ENCODE measurements at places on chromosomes 16 and 17.

DNA sequence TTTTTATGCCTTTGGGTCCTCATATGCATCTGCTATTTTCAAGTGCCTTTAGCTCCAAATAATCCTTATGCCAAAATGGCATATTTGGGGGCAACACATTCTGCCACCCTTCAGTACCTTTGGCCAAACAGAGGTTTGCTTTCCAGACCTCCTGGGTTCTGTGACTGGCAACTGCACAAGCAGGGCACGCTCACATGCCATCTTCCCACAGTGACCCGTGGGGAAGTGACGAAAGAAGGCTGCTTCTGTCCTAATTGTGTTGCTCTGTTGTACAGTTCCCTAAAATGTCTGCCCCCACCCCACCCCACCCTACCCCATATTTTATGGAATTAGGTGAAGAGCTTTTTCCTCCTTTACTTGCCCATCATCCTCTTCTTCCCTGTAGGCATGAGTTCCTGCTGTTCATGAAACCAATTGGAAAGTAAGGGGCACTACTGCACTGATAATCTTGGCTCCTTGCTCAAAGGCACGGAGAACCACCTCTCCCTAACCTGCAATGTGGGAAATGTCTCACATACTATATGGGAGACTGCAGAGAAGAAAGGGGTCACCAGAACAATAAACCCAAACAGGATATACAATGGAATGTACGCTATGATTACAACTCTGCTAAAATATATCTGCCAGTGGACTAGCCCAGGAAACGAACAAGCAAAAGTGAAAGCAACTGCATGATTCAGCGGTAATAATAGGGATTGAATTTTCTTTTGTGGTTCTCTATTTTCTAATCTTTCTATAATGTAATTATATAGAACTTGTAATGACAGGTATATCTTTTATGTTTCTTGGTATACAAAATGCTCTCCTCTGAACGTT lies 3.3 kb upstream of the SLFN12L start:
- DNase-seq = peak; percentile 59

GRCh38 chr17:17385491-17385890 lies 82.3 kb downstream of the NT5M start:
- DNase-seq = no peak

- DNase-seq = no peak
These were observed 9.3 kb downstream of the JUP start for GRCh38 chr17:41777157-41777573.

DNA sequence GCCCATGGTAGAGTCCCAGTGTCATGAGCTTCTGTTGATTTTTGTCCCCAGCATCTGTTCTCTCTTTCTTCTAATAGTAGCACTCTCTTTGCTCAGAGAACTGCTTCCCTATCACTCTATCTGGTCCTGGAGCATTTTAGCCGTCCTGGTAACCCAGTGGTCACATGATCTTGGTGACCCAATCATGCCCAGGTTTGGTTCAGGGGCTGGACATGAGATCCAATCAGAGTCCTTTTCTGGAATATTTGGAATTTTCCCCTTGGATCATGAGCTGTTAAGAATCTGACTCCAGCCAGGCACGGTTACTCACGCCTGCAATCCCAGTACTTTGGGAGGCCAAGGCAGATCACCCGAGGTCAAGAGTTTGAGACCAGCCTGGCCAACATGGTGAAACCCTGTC lies 197.0 kb downstream of the RAB11FIP4 start:
- no peak for DNase-seq

- no peak for DNase-seq
These were observed 420.1 kb downstream of the CDH8 start for GRCh38 chr16:61616088-61616487.

DNA sequence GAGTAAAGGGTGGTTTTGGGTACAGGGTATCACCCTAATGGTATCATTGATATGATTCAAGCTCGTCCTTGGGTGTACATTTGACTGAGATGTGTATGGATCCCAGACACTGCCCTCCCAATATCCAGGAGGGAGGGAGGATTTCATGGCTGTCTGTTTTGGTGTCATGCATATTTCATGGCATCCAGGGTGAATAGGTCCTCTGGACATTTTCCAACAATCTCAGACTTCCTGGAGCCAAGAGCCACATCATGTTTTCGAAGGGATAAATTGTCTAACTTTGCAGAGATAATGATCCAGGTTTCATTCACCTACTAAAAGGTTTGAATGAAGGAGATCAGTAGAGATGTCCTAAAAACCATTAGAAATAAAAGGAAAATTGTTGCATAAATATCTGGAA lies 431.9 kb downstream of the SHISA9 start:
- DNase-seq = no peak

- no peak for DNase-seq
These were observed 8.4 kb downstream of the DEXI start for GRCh38 chr16:10933865-10934264.

DNA sequence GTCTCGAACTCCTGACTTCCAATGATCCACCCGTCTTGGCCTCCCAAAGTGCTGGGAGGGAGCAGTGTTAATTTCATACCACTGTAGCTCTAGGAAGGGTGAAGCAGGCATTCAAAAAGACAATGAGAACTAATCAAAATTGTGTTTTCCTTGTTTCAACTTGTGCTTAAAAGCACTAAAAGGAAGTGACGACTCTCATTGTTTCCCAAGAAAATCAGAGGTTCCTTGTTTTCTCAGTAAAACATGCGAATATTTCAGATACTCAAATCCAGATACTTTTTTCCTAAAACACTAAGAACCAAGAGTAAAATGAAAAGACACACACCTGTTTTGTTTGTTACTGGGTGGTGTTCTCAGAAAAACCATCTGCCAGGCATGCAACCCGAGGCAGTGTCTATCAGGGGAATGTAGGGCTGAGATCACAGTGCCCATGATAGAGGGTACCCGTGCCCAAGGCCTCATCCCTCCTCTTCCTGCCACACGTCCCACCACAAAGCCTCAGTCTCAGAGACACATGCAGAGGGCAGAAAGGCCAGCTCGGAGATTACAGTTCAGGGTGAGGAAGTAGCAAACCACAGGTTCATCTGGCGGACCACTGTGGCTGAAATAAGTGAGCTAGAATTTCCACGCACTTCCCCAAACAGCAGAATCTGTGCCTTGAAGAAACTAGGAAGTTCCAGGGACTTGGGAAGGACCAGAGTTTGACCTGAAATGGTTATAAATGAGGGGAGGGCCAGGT lies 33.7 kb downstream of the GINS3 start:
- peak; percentile 19 for DNase-seq

GRCh38 chr17:64747938-64748540 lies 85.9 kb upstream of the SMURF2 start:
- no peak for DNase-seq

DNA sequence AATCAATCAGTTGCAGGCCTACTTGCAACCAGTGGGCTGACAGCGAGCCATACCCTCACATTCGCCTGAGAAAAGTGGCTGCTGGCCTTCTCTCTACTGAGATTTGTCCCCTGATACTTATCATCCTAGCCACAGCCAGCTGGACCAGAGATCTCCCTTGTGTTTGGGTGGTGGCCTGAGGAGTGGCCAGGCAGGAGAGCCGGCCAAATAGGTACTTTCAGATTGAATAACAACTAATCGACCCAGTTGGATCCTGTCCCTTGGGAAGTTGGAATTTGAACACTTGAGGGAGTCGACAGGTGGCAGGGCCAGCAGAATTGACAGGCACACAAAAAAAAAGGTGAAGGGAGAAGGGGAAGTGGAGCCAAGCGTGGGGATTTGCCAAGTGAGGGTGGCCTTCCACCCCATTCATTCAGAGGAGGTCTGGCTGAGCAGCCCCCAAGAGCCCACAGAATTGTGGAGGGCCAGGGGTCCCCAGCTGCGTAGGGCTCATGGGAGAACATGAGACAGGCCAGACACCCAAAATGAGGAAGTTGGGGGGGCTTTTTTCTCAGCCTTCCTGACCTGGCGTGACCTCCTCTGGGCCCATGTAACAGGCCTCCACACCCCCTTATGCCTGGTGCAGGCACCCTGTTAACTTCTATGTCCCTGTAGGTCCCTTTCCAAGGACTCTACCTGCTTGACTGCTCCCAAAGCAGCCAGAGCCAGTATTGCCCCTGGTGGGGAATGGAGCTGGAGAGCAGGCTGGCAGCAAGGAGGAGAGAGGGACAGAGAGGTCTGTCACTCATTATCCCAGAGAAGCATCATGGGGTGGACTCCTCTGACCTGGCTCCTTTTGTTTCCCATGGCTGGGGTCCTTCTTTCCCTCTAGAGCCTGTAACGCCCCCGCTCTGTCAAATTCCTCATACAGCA lies 2.9 kb upstream of the RANGRF start:
- no peak for DNase-seq

DNA sequence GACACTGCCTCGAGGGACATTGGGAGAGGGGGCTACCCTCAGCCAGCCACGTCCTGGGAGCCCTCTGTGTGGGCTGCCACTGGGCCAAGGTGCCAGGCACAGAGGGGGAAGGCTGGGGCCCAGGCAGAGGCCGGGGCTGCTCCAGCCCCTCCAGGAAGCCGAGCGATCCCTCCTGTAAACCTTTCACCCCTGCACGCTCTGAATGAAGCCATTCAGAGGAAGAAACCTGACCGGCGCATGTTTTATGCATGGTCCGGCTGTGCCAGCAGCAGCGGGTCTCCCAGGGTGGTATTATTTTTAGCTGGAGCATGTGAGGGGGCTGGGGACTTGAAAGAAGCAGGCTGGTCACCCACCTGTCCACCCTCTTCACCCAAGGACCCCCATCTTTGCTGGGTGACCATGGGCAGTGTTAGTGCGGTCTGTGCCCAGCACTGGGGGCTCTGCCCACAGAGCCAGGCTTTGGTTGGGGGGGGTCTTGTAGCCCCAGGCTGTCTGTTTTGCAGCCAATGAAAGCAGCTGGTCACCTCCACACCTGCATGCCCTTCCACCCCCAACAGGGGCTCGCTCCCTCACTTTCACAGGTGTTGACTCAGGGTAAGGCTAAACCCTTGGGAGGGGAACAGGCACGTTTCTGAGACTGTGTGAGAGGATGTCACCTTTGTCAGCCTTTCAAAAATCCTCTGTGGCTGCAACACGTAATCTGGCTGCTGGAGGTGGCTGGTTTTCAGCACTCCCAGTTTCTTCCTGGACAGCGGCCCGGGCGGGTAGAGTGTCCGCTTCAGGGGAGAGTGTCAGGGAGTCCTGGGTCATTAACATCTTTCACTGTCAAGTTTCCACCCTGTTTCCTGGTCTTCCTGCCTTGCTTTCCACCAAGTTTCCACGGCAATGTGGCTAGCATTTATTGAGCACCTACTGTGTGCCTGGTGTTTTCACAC lies 77.1 kb upstream of the BRD7 start:
- no peak for DNase-seq

DNA sequence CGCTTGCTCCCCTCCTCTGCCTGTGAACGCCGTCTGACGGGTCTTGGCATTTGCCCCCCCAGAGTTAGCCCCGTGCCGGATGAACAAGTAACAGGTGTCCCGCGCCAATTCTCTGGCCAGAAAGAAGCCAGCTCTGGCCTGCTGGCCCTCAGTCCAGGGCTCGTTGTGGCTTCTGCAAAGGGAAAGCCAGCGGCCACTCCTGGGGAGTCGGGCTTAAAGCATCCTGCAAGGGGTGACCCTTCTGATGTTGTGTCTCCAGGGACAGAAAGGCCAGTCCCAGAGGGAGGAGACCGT lies 18.4 kb upstream of the OSGIN1 start:
- DNase-seq = no peak

DNA sequence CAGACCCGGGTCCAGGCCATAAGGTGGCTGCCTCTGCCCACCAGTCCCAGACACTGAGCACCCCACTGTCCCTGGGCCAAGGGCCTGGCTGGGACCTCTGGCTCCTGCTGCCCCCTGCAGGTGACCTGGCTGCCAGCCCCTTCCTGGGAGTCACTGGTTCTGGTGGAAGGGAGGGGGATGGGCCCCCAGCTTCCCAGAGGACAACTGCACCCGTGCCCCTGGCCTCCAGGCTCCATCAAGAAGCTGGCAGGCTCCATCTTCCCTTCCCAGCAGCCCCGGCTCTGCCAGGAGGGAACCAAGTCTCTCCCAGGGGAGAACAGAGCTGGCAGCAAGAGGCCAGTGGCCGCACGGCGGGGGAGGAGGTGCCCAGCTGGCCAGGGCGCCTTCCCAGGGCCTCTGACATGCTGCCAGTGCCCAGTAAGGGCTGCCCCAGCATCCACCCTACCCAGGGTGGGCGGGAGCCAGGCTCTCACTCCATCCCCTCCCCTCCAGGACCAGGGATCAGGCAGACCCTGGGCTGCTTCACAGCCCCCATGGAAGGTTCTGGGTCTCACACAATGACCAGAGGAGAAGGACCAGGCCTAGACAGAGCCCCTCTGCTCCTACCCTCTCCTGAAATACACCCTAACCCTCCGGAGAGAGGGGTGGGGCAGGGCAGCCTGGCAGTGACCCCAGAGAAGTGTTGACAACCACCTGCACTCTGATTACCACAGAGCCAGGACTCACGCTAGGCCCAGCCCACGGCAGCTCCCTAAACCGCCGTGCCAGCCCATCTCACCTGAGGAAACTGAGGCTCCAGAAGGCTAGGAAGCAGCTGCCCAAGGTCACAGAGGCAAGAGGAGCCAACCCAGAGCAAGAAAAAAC lies 3.6 kb downstream of the CLUH start:
- no peak for DNase-seq

DNA sequence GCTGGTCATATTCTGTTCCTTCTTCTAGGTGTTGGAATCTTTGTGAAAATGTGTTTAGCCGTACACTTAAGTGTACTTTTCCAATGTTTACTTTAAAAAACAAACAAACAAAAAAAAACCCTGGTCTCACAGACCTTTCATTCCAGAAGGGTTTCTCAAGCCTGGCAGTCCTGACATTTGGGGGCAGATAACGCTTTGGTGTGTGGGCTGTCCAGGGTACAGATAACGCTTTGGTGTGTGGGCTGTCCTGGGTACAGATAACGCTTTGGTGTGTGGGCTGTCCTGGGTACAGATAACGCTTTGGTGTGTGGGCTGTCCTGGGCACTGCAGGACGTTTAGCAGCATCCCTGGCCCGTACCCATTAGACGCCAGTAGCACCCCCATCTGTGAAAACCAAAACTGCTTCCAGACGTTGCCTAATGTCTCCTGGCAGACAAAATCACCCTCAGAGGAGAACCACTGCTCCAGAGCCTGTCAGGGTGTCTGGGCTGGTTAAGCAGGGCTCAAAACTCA lies 15.2 kb upstream of the FLCN start:
- no peak for DNase-seq

GRCh38 chr16:30485818-30486436 lies 13.4 kb downstream of the ITGAL start:
- no peak for DNase-seq

DNA sequence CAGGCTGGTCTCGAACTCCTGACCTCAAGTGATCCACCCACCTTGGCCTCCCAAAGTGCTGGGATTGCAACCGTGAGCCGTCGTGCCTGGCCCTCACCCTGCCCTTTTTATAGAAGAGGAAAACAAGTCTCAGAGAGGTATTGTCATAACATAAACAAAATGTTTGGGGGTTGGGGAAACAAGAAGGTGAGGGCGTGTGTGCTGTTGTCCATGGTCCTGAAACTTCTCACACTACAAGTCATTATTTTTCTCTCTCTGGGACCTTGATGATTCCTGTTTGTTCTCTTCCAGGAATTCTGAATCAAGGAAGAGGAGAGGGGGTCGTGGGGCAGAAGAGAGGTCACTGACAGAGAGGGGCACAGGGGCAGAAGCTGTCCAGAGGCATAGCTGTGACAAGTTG lies 160.2 kb upstream of the LHX1 start:
- no peak for DNase-seq
